ENCODE measurements at places on chromosomes 5 and 9.

- DNase-seq = no peak
Measured at GRCh38 chr5:33166522-33166921, 274.2 kb upstream of the TARS1 start.

DNA sequence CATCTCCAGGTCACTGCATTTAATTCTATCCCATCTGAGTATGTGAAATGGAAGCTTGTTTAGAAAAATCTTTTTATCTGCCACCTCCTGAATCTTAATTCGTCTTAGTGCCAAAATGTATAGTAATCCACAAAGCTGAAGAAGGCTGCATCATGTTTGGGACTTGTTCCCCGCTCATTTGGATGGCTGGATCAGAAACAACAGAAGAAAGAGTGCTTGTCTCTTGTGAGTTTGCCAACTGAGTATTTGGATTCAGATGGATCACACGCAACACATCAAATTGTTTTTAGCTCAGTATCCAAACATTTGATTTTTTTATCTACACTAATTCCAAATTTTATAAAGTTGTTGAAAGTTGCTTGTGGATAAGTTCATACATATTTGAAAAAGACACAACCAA is 197.2 kb upstream of the PAPPA start:
- DNase-seq = no peak

DNA sequence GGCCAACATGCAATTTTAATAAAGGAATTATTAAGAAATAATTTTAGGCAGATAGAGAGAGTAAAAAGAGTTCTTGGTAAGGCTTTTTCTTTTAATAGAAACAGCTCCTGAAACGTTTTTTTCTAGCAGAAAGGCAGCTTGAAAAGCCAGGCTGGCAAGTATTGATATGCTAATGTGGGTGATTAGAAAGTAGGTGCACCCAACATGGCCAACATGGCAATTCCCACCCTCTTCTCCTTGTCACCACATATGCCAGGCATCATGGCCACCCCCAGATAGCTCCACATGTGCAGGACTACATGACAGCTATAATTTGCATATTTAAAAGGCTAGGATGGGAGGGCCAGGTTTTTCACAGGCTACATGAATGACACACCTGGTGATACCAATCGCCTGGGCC is 615.2 kb downstream of the PTPRD start:
- no peak for DNase-seq

DNA sequence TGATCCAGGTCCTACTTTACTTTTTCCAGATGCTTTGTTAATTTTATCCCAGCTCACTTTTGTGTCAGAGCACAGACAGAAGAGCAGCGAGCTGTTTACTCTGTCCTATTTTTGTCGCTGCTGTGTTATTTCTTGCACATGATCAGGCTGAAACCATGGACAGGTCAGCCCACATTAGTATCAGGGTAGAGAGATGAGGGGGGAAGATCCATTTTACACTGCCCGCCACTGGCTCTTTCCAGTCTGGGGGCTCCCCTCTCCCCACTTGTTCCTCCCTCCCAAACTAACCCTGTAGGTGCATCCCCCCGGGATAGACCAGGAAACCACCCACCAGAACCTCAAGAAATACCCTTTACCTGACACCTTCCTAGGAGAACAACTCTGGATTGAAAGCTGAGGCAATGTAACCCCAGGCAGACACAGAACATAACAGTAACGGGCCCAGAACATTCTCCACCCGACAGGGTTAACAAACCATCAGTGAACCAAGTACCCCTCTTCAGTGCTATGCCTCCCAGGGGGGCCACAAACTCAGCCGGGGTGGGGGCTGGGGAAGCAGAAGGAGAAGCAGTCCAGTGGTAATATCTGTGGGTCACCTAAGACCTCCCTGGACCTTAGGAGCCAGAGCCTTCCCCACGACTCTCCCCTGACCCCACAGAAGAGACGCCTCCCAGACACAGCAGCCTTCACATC is 10.3 kb downstream of the VDAC1 start:
- DNase-seq = no peak

DNA sequence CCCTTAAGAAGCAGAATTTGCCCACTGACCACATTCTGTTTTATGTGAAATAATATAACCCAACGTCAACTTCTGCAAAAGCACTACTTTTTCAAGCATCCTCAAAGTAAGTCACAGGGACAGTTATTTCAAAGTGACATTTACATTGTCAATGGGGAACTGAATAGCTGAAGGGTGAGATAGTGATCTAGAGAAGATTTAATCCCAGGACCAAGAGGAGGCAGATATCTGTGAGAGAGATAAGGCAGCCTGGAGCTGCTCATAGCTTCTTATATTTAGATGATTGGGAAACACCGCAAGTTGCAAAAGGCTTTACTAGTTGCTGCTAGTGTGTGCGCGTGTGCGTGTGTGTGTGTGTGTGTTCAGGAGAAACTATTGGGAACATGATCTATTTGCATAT is 210.4 kb upstream of the RFX3 start:
- no peak for DNase-seq

GRCh38 chr5:13234-13633 is 78.7 kb upstream of the PLEKHG4B start:
- DNase-seq = no peak

GRCh38 chr9:90365666-90366065 is 277.0 kb downstream of the DIRAS2 start:
- DNase-seq = no peak

- DNase-seq = no peak
Measured at GRCh38 chr9:36031774-36032555, 4.7 kb upstream of the RECK start.

GRCh38 chr9:113156880-113157279 is 6.1 kb downstream of the SLC31A2 start:
- DNase-seq = no peak

DNA sequence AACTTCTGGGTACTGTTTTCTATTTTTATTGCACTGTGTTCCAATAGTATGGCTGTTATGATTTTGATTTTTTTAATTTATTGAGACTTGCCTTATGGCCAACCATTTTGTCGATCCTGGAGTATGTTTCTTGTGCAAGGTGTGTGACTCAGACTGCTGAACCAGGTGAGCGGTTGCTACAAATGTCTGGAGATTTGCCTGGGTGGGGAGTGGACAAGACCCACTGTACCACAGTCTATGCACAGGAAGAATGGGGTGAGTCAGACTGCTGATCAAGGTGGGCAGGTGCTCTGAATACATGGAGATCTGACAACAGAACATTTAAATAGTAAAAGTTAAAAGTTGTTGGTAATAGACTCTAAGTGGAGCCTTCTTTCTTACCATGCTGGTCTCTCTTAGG is 609.2 kb downstream of the CSNK1G3 start:
- no peak for DNase-seq

DNA sequence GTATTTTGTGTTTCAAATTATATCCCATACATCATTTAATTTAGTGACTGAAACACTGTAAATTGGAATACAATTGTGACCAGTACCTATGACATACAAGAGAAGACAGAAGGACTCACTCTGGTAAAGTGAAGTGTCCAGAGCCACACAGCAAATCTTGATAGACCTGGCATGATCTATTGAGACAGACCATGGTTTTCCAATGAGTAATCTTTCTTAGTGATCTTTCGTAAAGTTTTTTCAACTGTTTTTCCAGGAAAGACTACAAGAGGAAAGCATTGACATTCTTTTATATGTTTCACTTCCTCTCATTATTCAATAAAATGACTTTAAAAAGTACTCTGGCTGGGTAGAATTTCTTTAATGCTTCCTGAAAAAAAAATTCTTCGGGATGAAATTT is 43.3 kb upstream of the ALDH1A1 start:
- no peak for DNase-seq

DNA sequence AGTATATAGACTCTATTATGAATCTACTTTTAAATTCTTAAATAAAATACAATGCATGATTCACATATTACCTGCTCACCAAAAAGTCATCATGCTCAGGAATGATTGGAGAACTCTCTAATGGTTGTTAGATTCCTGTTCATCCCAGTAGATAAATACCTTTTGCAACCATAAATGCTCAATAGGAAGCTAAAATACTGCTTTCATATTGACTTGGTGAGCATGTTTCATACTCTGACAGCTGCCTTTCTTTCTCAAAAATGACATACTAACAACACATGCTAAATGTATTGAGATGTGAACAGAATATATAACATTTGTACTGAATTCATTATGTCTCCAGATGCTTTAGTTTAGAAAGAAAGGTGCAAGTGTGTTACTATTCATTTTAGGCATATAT is 79.6 kb upstream of the SLCO6A1 start:
- DNase-seq = no peak

DNA sequence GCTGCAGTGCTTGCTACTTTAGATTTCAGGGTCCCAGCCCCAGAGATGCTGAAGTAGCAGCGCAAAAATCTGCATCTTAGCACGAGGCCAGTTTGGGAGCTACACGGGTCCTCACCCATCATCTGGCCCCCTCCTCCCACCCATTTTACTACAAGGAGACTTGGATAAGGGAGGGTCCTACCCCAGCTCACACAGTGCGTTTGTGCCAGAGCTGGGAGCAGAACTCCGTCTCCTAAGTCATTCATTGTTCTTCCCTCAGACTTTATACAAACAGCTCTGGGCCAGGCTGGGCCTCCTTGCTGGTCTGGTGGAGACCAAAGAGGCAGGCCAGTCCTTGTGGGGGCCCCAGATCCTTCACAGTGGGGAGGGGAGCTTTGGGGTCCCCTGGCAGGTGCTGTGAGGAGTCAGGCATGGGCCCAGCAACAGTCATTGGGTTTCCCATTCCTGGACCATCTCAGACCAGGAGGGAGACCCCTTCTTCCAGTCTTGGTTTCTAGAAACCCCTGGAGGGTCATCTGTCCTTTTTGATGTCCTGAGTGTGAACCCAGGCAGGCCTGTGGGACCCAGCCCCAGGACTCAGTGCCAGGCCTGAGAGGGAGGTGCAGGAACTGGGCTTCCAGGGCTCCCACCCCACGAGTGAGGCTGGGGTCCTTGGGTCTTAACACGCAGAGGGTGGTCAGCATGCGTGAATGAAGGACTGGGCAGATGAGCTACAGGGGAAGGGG is 2.3 kb upstream of the IL17B start:
- DNase-seq = no peak

- no peak for DNase-seq
Measured at GRCh38 chr5:52880541-52880940, 92.8 kb downstream of the ITGA1 start.

GRCh38 chr9:68981789-68982188 is 32.1 kb downstream of the PRKACG start:
- no peak for DNase-seq

DNA sequence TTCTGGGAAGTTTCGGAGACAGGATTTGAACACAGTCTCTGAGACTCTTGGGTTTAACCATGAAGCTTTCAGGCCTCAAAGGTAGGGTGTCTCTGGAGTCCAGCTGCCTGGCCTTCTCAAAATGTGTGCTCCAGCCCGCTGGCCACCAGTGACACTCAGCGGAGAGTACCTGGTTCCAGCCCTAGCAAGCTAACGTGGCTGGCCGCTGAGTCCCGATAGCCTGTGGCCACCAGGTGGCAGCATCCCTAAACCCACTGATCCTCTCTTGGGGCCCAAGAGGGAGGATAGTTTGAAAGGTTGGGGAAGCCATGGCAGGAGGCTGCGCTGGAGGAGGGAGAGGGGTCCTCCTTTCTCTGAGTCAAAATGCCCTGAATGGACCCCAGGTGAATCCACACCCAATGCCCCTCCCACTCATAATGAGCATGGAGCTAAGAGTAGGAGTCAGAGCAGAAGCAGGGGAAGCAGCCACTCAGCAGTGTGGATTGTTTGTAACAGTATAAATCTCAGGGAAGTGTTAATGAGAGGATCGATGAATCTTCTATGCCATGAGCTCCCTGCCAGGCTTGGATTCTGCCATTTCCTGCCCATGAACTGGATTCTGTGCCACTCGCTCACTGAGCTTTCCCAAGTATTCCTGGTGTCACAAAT is 5.4 kb upstream of the TIFAB start:
- DNase-seq = peak; percentile 18

DNA sequence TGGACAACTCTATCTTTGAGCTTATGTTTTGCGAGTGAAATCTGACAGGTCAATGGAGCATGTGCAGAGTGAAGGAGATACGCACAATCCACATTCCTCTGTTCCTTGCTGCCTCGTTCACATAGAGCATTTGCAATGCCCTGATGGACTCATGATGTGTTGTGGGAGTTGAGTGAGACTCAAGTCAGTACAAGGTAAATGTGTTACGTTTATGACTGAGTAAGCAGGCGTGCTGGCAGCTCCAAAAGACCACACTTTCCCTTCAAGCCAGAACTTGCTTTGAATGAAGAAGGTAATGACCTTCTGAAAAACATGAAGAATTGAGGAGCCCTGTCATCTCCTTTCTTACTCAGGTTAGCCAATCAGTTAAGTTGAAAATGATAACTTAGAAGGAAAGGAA is 477.8 kb downstream of the CTNND2 start:
- no peak for DNase-seq

- DNase-seq = no peak
Measured at GRCh38 chr9:96177005-96177718, 124.8 kb downstream of the HSD17B3 start.

DNA sequence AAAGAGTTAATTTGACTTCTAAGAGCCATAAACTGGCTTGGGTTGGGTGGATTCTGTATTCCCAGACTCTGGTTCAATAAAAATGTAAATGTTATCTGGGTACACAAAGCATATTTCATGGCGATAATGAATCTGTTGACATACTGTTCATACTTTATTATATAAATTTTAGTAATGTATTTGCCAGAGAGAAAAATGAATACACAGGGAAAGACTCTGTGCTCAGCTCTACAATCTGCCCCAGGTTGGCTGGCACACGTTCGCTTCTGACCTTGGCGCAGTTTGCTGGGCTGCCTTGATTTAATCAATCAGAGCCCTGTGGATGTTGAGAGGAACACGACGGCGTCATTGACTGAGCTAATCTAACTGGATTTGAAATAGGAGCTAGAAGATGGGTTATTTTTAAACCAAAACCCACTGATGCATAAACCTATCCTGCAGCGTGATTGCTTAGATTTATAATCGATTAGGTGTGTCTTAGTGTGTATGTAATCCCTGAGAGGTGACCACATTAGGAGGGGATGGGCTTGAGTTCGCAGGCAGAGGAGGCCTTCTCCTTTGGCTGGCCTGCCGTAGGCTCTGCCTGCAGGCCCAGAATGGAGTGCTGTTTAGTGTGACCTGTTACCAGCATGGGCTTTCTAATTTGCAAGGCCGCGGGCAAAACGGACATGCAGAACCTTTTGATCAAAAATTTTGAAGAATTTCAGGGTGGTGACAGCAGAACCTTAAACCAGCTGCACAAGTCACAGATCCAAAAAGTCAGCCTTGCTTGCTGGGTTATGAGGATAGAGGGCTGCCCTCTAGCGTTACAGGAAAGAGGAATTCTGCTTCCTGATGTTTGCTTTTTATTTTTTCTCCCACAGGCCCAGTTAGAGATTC is 3.9 kb upstream of the ADCY2 start:
- DNase-seq = no peak

- DNase-seq = no peak
Measured at GRCh38 chr9:971901-972500, 4.5 kb upstream of the DMRT3 start.
